Left renal cortex interstitium (tissue), 4 donors: ENCODE measurements at places on chromosomes 11 and 22.

- DNase-seq = no peak
Observed at GRCh38 chr11:99069856-99070444, 49.2 kb downstream of the CNTN5 start.

GRCh38 chr22:33409079-33409478 lies 350.9 kb upstream of the SYN3 start:
- no peak for DNase-seq

GRCh38 chr11:77775936-77776335 lies 44.6 kb downstream of the RSF1 start:
- no peak for DNase-seq

- DNase-seq = no peak
Observed at GRCh38 chr22:28450109-28450508, 229.5 kb downstream of the TTC28 start.

DNA sequence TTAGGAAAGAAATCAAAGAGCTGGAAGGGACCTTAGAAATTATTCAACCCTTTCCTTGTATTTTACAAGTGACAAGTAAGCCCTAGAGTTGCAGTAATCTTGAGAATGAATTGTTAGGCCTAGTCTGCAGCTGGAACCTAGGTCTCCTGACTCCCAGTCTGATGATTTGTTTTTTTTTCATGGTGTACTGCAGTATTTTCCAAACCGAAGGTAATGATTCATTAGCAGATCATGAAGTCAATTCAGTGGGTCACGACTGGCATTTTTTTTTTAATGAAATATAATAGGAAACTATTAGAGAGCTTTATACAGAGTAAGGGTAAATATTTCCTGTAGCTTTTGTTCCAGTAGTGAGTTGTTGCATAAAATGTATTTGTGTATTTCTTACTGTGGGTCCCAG lies 42.8 kb downstream of the EXT2 start:
- DNase-seq = no peak

- DNase-seq = no peak
Observed at GRCh38 chr11:124198897-124199296, 15.8 kb downstream of the OR10D3 start.

GRCh38 chr22:29346659-29347058 lies 31.2 kb upstream of the RASL10A start:
- DNase-seq = no peak

GRCh38 chr11:108853864-108854263 lies 189.0 kb downstream of the DDX10 start:
- DNase-seq = no peak

- peak; percentile 80 for DNase-seq
Observed at GRCh38 chr22:37674951-37675929, at the start of gene LGALS1. Gene LGALS1 (plus strand): TSS chr22:37675636. CDS start chr22:37675703, 67 bp downstream.

- no peak for DNase-seq
Observed at GRCh38 chr11:6864438-6864837, 1.6 kb downstream of the OR10A2 start.

GRCh38 chr22:42879371-42880021 lies 22.4 kb upstream of the ARFGAP3 start:
- no peak for DNase-seq

DNA sequence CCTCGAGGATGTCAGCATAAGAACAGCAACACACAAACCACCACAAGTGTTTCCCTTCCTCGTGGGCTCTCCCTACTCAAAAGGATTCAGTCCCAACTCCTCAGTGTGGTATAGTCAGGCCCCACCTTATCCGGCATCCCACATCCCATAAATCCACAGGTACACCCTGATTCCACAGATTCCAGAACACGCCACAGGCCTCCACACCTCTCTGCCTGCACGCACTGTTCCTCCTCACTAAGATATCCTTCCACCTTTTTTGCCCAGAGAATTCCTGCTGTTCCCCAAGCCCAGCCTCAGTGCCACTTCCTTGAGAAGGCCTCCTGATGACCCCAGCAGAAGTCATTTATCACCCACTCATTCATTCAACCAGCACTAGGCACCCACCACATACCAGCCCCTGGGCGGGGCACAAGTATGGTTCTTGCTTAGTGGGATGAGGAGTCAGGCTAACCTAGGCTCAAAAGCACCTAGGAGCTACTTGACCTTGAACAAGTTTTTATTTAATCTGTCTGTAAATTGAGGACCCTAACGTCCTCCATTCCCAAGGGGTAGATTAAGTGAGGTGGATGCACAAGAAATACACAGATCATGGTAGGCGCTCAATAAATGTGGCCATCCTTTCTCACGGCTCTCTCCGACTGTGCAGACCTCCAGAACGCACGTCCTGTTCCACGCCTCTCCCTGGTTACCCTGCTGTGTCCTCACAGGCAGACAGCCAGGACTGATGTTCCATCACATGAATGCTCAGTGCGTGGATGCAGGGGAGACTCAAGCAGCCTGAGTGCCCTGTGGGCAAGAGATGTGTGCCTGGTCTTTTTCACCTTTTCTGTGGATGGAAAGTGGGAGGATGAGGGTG lies 2.1 kb upstream of the KCNJ4 start:
- no peak for DNase-seq

- no peak for DNase-seq
Observed at GRCh38 chr11:66725647-66726046, 3.4 kb downstream of the SPTBN2 start.
